Adipocyte (in vitro differentiated cells): ENCODE measurements at places on chromosomes 5 and 9.

GRCh38 chr9:122991370-122991830, 42.1 kb upstream of the GPR21 start:
- peak; percentile 93 for DNase-seq

GRCh38 chr9:90137801-90138200, 504.8 kb downstream of the DIRAS2 start:
- DNase-seq = no peak

DNA sequence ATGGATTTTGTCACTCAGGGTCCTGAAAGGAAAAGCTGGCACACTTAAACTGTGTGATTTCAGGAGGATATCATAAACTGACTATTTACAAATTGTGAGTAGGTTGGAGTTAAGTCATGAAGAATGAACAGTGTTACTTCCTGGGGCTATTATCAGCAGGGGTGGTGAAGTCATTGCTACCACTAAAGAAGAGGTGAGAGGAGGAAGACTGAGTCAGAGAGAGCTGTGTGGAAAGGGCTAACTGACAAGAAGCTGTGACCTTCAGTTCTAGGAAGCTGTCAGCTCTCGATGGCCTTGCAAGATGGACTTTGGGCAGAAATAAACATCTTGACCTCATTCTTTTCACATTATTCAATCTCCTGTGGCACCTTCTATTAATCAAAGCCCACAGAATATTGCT, 72.3 kb upstream of the STARD4 start:
- DNase-seq = peak; percentile 30

GRCh38 chr5:149782018-149782894, 52.1 kb downstream of the PPARGC1B start:
- DNase-seq = no peak

DNA sequence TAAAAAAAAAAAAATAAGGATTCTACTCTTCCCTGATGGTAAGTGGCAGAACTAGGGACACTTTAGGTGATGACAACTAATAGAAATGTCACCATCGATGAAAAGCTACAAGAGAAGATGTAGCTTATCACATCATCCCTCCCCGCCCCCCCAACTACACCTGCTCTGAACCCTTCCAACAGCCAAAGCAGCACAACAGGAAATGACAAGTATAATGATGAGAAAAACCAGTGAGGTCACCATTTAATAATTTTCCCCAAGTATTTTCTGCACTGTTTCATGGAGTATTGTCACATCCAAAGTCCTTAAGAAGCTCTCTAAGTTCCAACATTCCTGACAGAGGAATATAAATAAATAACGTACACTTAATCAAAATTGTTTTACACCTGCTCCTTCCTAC, 221.4 kb downstream of the EFNA5 start:
- DNase-seq = no peak

DNA sequence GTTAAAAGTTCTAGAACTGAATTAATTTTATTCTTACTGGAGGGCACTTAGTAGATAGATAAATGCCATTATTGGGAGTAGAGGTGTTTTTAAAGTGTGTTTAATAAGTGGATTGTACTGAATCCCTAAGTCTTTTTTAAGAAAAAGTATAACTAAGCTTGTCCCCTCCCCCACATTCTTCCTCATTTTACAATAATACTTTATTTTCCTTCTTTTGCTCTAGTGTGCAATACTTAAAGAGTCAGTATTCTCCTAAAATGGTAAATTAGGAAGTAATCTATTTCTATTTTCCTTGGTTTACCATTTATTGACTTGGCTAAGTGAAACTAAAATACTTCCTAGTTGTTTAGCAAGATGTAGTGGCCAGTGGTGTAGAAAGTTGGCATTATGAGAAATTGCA, 11.6 kb downstream of the UBLCP1 start:
- no peak for DNase-seq

DNA sequence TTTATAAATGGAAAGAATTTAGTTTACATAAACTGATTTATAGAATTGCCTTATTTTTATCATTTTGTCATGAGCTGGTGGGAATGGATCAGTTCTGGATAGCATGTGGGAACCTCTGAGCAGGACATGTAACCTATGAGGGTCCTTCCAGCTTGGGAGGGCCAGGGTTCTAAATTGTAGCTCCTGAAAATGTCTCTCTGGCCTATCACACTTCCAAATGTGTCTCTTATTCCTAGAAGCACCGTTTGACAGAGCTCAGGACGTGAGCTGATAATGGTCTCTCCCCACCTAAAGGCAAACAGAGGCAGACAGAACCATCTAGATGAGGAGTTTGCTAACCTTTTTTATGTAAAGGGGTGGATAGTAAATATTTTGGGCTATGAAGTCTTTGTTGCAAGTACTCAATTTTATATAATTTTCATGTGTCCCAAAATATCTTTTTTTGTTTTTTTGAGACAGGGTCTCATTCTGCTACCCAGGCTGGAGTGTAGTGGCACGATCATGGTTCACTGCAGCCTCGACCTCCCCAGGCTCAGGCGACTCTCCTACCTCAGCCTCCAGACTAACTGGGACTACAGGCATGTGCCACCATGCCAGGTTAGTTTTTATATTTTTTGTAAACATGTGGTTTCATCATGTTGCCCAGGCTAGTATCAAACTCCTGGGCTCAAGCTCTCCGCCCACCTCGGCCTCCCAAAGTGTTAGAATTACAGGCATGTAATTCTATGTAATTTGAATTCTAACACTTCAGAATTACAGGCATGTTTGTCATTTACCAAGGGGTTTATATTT, 4.0 kb downstream of the TRAF1 start:
- DNase-seq = no peak

GRCh38 chr9:104863180-104863883, 64.6 kb downstream of the ABCA1 start:
- DNase-seq = peak; percentile 85

DNA sequence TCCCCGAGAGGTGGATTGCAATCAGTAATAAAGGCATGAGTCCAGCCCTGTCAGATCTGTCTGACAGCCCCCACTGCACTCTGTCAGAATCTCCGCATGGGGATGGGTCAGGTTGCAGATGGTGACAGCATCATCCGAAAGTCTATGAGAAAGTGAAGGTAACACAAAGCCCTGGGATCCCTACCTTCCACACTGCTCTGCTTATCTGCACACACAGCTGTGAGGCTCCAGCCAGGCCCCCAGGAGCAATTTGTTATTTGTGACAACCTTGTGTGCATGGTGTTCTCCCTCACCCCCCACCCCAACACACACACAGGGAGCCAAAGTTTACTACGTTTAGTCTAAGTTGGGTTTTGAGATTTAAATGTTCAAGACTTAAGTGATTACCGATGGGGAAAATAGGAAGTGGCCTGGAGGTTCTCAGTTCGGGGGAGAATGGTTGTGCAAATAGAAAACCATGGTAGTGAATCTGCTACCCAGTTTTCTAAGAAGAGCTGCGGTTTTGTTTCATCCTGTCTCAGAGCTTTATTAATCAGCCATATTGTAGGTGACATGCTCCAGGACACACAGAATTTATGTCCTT, 92.7 kb downstream of the SV2C start:
- DNase-seq = no peak

- peak; percentile 38 for DNase-seq
Measured at GRCh38 chr9:16866587-16866986, 3.9 kb downstream of the BNC2 start.

GRCh38 chr5:176836811-176837706, 26.7 kb downstream of the UNC5A start:
- DNase-seq = no peak

GRCh38 chr9:21852754-21853153, 50.3 kb downstream of the MTAP start:
- no peak for DNase-seq

- peak; percentile 62 for DNase-seq
Measured at GRCh38 chr5:95422838-95423237, 31.7 kb downstream of the FAM81B start.

- peak; percentile 57 for DNase-seq
Measured at GRCh38 chr5:431001-431710, 11.8 kb upstream of the EXOC3 start.

DNA sequence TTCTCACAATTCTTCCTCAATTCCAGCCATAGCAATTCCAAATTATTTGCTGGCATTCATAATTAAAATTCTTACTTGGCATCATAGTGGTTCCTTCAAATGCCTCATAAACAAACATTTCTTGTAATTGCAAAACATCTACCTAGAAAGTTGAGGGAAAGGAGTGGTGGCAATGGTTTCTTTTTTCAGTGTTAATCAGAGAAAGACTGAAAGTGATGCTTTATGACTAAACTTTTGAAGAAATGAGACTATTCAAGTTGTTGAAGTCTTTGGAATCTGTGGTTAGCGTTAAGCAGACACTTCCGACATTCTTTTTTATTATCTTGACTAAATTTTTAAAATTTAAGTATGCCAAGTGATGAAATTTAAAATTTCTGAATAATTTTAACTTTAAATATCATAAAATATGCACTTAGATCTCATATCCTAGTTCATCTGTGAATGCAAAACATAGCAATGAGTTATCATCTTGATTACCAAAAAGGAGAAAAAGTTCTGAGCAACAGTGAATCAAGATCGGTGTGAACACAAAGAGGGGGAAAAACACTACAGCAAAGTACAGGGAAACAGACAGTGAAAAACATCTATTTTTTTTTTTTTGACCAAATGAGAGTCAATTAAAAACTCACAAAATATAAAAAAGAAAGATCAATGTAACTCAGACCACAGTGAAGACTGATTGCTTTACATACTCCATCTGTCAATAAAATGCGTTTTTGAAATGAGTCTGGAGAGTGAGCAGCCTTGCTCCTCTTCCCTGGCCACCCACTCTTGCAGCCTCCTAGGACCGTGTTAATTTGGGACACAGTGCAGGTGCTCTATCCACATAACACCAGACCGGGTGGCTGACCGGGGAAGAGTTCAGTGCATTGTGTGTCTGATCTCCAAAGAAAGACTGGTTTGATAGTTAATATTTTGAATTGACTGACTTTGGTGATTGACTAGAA, 20.6 kb upstream of the IL7R start:
- DNase-seq = no peak

DNA sequence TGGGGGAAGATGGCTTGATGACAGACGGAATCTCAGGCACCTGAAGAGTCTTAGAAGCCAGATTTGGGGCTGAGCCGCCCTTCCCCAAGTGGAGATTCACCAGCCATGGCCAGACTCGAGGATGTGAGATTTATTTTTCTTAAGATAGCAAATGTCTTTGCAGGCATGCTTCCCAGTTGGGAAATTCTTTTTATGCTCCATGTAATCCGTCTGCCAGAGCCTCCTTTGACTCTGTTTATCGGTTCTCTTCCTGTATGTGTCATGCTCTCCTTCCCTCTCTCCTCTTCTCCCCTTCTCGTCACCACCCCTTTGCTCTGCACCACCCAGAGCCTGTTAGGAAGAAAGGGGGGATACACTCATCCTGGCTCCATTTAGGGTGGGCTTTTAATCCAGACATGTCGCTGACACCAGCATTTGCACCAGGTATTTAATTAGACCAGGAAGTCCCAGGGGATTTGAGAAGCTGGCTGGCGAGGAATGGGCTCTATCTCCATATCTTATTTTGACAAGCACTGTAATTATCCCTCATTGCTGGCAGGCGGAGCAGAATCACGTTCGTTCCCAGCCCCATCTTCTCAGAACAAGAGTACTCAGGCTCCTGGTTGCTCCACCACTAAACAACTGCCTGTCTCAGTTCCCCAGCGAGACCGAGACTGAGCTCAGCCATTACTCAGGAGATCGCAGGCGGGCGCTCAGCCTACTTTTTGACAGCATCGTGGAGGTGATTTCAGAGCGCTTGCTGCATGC, 50.9 kb downstream of the KCNIP1 start:
- DNase-seq = no peak

GRCh38 chr5:135320718-135321484, 78.1 kb downstream of the MACROH2A1 start:
- DNase-seq = no peak

GRCh38 chr9:13729955-13730354, 450.5 kb upstream of the MPDZ start:
- DNase-seq = no peak

DNA sequence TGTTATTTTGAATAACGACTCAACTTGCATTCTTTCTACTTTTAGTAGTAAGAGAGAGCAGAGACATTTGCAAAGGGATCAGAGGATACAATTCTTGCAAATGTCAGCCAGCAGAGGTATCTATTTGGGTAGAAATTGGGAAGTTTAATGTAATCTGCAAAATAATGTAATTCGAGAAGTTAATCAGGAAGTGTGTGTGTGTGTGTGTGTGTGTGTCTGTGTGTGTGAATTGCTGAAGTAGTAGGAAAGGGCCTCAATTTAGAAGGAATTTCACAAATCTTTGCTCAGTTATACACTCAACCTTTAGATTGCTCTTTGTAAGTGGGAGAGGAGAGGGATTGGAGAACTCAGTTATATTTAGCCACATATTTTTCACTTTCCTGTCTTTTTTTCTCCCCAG, 11.0 kb upstream of the IFNA1 start:
- no peak for DNase-seq

GRCh38 chr5:170527991-170528390, 24.2 kb downstream of the KCNIP1 start:
- no peak for DNase-seq

GRCh38 chr9:16052757-16053530, 500.1 kb downstream of the CCDC171 start:
- no peak for DNase-seq

DNA sequence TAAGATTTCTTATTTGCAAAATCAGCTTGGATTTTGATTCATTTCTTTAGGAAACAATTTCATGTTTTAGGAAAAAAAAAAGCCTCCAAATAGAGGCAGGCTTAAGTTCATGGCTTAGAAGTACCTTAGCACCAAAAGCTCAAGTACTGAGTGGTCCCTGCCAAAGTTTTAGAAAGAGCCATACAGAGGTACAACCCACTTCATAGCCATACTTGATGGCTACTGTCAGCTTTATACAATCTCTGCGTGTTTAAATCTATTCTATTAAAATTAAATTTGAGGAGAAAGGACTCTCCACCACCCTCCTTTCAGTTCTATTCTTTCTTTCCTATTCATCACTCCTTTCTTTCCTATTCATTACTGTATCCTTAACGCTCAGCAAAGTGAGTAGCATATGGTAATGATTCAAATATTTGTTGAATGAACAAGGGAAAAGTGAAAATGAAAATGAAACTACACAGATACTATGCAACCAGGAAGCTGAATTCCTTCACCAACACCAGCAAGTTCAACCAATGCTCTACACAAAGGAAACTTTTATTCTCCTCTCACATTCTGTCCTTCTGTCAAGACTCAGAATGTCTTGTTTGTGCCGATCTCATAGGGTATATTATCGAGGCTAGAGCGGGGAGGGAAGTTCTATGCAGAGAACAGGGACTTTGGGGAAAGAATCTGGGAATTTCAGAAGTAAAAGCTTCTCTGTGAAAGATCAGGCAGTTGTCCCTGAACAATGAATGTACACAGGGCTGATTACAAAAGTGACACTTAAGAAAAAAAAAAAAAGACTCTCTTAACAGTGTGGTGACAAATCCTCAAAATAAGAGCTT, 138.6 kb upstream of the SPEF2 start:
- DNase-seq = peak; percentile 82

DNA sequence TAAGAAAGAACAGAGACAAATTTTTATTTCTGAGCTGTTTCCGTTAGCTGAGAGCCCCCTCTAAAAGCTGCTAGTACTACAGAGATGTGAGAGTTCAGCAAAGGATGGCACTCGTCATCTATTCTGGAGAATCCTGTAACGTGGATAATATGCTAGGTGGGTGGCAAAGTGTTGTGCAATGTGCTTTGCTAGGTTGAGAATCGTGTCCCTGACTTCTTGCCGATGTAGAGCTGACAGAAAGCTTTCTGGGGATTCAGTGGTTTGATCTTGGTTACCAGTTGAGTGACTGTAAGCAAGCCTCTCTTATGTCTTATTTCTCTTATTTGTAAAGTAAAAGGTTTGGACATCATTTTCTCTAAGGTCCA, 298.3 kb upstream of the ACTBL2 start:
- DNase-seq = no peak
